ENCODE measurements at places on chromosomes 12 and 14.

GRCh38 chr12:97216848-97217247, 245.8 kb upstream of the RMST start:
- no peak for DNase-seq

- no peak for DNase-seq
Observed at GRCh38 chr12:75632442-75632841, 121.0 kb upstream of the KRR1 start.

DNA sequence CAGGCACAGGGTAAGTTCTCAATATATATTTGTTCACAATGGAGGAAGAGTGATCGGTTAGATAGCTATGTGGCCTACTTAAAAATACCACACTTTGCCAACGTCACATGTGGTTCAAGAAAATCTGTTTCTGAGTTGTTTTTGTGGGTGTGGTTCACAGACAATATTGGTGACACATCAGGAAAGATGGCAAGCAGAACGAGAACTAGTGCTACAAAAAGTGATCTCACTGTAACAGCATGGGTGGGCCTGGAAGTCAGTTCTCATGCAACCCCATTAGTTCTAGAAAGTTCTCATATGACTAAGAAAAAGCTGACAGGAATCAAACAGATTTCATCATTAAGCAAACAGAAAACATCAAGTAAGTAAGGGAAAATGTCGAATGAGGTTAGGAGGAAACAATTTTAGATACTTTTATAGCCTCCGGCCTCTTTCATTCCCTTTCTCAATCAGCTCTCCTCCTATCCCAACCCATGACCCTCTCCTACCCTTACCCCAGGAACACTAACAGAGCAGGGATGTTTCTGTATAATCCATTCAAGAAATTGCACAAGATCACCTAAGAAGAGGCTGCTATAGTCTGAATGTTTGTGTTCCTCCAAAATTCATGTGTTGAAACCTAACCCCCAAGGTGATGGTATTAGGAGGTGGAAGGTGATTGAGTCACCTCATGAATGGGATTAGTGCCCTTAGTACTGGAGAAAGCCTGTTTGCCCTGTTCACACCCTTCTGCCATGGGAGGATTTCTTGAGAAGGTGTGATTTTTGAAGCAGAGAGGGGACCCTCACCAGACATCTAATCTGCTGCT, 15.5 kb upstream of the NTN4 start:
- peak; percentile 99 for DNase-seq

DNA sequence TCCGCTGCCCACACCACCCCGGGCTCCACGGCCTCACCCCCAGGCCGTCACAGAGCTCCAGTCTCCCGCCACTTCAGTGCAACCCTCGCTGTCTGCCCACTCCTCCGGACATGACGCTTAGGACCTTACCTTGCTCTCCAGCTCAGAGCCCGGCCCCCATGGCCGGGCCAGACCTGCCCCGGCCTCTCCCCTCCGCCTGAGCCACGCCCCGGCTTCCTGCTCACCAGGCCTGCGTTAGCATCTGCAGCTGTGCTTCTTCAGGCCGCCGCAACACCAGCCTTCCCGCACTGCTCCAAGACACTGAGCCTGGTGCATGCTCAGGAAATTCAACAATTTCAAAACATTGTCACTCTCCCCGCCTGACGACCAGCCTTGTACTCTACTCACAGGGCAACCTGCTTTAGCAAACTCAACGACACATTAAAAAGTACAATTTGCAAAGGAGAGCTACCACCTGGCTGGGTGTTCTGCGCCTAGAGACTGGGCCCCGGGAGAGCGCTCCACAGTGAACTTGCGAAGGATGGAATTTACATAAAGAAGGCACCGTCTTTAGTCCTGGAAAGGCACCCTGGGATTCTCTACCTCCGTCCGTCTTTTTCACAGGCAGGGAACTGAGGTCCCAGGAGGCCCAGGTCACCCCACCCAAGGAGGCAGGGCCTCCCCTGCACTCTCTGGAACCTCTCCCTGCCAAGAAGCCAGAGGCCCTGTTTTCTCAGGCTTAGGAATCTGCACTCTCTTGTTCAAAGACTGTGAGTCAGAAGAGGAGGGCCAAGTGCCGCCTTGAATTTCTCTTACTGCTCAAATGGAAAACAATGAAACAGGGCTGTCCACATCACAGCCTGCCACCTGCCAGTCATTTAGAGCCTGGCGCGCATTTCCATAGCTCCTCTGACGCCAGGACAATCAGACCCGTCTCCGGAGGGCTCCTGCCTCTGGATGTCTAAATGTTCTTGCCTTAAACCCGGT, 51.3 kb downstream of the STX2 start:
- DNase-seq: no peak

GRCh38 chr12:116463366-116463765, 95.8 kb upstream of the MAP1LC3B2 start:
- DNase-seq: no peak

- peak; percentile 79 for DNase-seq
Observed at GRCh38 chr12:65643595-65644386, 180.5 kb upstream of the HMGA2 start.

DNA sequence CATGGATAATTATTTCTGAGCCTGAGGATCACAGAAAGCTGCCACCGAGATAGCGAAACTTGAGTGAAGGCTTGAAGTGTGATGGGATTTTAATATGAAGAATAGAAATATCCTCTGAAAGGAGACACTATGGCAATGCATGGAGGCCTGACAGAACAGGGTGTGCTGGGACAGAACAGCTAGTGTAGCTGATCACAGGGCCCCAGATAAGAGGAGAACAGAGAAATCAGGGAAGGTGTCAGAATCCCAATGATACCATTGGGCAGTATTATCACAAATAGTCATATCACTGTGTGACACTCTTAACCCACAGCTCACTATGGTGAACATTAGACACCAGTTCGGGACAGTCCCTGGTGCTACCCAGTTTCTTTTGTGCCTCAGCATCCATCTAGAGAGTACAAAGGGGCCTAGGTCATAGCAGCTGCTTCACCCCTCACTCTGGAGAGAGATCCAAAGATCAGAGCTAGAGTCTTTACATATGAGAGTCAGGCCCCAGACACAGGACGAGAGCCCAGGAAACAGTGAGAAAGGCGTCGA, 506 bp upstream of the OR10P1 start:
- DNase-seq: no peak
